ENCODE measurements at places on chromosomes 2 and 18. TPM values are rescaled to one million over a fixed set of nuclear protein-coding genes. Genes with fewer than 3 reads are reported as not detected.
A peak's percentile ranks its signal among the peaks of the same experiment; 100 is the strongest.

- H3K4me3 ChIP-seq = no peak overlapping the region
- DNase-seq = no peak
- no peak overlapping the region for H3K27ac ChIP-seq
- no peaks in the 10 kb centered on the region for H3K27me3 ChIP-seq
- H3K36me3 ChIP-seq = no peaks in the 10 kb centered on the region
- H3K4me1 ChIP-seq = no peaks in the 10 kb centered on the region
Measured at GRCh38 chr18:65811307-65811706, 60.5 kb downstream of the CDH7 start.

GRCh38 chr2:190318514-190318913 lies 1.1 kb downstream of the HIBCH start:
- peak overlapping the region; percentile 61 for H3K4me3 ChIP-seq
- H3K36me3 ChIP-seq = no peaks in the 10 kb centered on the region
- no peak for DNase-seq
- H3K27me3 ChIP-seq = no peaks in the 10 kb centered on the region
- H3K27ac ChIP-seq = peak overlapping the region; percentile 70
- H3K4me1 ChIP-seq = peaks cover 4% of the 10 kb centered on the region

DNA sequence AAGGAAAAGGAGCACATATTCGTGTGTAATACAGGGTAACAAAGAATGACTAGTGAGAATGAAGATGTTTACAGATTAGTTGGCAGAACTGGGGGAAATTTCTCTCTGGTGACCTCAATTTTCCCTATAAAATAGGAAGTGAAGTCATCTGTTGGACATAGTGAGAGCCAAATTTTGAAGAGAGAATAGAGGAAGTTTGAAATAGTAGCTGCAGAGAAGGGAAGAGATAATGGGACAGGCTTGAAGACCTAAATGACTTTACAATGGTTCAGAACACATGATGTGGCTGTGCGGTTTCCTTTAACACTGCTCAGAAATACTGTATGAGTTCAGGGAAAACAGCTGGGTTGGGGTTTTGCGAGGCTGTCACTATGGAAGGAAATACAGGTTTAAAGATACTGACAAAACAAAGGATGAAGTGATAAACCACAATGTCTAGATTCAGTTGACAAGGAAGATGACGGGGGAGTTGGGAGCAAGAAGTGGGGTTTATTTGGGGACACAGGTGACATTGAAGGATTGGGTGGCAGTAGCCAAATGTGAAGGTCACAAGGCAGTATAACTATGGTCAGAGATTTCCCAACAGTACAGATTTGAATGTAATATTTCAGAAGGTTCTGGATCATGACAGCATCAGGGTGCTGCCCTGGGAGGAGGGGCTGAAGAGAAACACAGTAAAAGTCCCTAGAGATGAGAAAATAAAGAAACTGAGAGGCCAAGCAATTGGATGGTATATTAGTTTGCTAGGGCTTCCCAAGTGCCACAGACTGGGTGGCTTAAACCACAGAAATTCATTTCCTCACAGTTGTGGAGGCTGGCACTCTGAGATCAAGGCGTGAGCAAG lies 82.6 kb upstream of the TANK start:
- H3K27me3 ChIP-seq = no peaks in the 10 kb centered on the region
- H3K36me3 ChIP-seq = no peaks in the 10 kb centered on the region
- no peaks in the 10 kb centered on the region for H3K4me1 ChIP-seq
- DNase-seq = no peak

Gene ALLC
- not detected for total RNA-seq

GRCh38 chr2:234425639-234426603 lies 71.0 kb downstream of the ARL4C start:
- no peak overlapping the region for H3K27ac ChIP-seq
- H3K4me1 ChIP-seq = peaks cover 17% of the 10 kb centered on the region
- no peaks in the 10 kb centered on the region for H3K27me3 ChIP-seq
- no peaks in the 10 kb centered on the region for H3K36me3 ChIP-seq
- no peak for DNase-seq
- H3K4me3 ChIP-seq = no peak overlapping the region

GRCh38 chr2:142834021-142834420 lies 43.4 kb upstream of the KYNU start:
- H3K27me3 ChIP-seq = no peaks in the 10 kb centered on the region
- H3K27ac ChIP-seq = no peak overlapping the region
- DNase-seq = peak; percentile 57
- no peaks in the 10 kb centered on the region for H3K36me3 ChIP-seq
- no peak overlapping the region for H3K4me3 ChIP-seq

GRCh38 chr2:14642499-14642898 lies 10.0 kb downstream of the LRATD1 start:
- peaks cover 43% of the 10 kb centered on the region for H3K27me3 ChIP-seq
- no peak overlapping the region for H3K4me3 ChIP-seq
- no peaks in the 10 kb centered on the region for H3K36me3 ChIP-seq
- no peak overlapping the region for H3K27ac ChIP-seq

- peak overlapping the region; percentile 63 for H3K27ac ChIP-seq
- DNase-seq = peak; percentile 92
- H3K27me3 ChIP-seq = no peaks in the 10 kb centered on the region
- H3K4me3 ChIP-seq = no peak overlapping the region
- H3K4me1 ChIP-seq = peaks cover 31% of the 10 kb centered on the region
Measured at GRCh38 chr2:29010946-29011345, 29.8 kb downstream of the TOGARAM2 start.

DNA sequence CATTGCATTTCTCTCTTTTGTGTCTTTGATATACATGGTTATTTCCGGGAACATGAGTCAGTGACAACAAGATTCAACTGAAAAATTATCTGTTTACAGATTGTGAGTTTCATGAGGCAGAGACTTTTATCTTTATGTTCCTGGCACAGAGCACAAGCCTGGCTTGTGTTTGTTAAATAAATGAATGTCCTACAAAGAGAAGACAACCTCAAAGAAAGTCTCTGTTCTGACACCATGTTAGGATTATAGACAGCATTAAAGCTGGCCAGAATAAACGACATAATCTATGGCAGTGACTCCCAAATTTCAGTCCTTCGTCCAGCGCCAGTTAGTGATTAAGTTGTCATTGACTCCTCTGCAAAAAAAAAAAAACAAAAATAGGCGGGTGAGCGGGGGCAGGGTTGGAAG lies 97.4 kb upstream of the DNAJC10 start:
- H3K36me3 ChIP-seq = no peaks in the 10 kb centered on the region
- no peak overlapping the region for H3K4me3 ChIP-seq
- DNase-seq = no peak

GRCh38 chr2:9739531-9739964 lies 103.7 kb upstream of the TAF1B start:
- H3K4me1 ChIP-seq = peaks cover under 1% of the 10 kb centered on the region
- no peak overlapping the region for H3K27ac ChIP-seq
- DNase-seq = peak; percentile 60
- H3K27me3 ChIP-seq = no peaks in the 10 kb centered on the region

DNA sequence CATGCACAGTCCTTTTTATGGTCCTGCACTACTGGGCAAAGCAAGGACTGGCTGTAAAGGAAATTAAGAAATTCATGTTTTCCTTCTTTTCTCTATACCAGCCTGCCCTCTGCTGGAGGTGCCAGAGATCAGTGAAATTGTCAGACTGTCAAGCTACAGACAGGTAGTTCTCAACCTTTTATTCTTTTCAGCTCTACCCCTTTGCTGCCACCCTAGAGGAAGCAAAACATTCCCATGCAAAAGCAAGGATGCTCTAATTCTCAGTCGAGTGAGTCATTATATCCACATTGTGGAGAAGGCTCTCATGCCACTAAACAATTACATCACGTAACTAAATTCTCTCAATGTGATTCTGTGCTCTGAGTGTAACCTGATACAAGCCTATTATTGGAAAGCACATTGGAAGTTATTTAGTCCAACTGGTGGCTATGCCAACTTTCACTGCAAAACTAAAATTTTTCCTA lies 25.0 kb upstream of the RAPGEF4 start:
- DNase-seq = peak; percentile 50
- H3K27me3 ChIP-seq = no peaks in the 10 kb centered on the region
- H3K4me3 ChIP-seq = no peak overlapping the region

GRCh38 chr2:128250229-128251025 lies 68.2 kb downstream of the HS6ST1 start:
- H3K27me3 ChIP-seq = no peaks in the 10 kb centered on the region
- no peak overlapping the region for H3K27ac ChIP-seq
- no peaks in the 10 kb centered on the region for H3K4me1 ChIP-seq
- DNase-seq = no peak
- H3K36me3 ChIP-seq = no peaks in the 10 kb centered on the region

DNA sequence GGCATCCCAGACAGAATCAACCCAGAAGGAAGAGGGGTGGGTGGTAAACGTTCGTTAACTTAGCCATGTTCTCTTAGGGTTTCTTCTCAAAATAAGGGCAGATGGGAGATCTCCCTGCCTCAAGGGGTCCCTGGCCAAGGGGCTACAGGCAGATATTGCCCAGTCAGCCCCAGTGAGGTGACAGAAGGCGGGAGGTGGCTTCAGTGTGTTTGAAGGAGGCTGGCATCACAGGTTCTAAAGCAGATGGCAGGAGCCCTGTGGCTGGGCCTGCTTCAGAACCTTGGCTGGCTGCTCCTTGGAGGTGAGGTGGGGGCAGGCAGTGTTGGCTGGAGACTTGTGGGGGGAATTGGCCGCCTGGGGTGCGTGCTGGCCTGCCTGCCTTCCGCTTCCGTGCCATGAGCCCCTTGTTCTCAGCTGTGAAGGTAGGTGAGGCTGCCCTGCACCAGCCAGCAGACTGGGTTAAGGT lies 23.5 kb downstream of the HPCAL1 start:
- no peaks in the 10 kb centered on the region for H3K27me3 ChIP-seq
- H3K36me3 ChIP-seq = no peaks in the 10 kb centered on the region
- no peak overlapping the region for H3K27ac ChIP-seq
- H3K4me3 ChIP-seq = no peak overlapping the region
- no peak for DNase-seq

GRCh38 chr2:46383113-46383395 lies 85.8 kb downstream of the EPAS1 start:
- no peak overlapping the region for H3K27ac ChIP-seq
- H3K36me3 ChIP-seq = no peaks in the 10 kb centered on the region
- H3K4me1 ChIP-seq = peaks cover 3% of the 10 kb centered on the region
- DNase-seq = no peak
- no peak overlapping the region for H3K4me3 ChIP-seq

DNA sequence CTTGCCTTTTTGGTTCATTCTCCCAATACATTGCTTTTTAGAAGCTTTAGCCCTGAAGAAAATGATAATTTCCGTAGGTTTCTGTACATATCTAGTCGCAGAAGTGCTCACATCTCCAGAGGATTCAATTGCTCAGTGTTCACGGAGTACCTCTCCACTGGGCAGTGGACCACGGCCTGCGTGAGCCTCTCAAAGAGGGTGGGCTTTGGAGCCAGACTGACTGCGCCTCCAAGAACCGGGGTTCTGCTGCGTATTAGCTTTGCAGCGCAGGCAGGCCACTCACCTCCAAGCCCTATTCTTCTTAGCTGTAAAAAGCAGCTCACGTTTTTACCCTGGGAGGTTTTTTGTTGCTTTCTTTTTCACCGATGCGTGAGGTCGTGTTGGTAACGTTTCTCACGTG lies 35.4 kb downstream of the NTSR2 start:
- peaks cover 61% of the 10 kb centered on the region for H3K36me3 ChIP-seq
- H3K27me3 ChIP-seq = no peaks in the 10 kb centered on the region
- H3K27ac ChIP-seq = no peak overlapping the region
- no peaks in the 10 kb centered on the region for H3K4me1 ChIP-seq

Gene DSG1
- total RNA-seq = not detected

Gene CLEC4F
- total RNA-seq = not detected

Gene ANKRD62
- not detected for total RNA-seq

GRCh38 chr2:72932045-72932740 lies 14.9 kb downstream of the EMX1 start:
- H3K27me3 ChIP-seq = peaks cover 100% of the 10 kb centered on the region
- no peaks in the 10 kb centered on the region for H3K36me3 ChIP-seq
- no peak overlapping the region for H3K27ac ChIP-seq
- no peak overlapping the region for H3K4me3 ChIP-seq
- no peaks in the 10 kb centered on the region for H3K4me1 ChIP-seq
- no peak for DNase-seq

DNA sequence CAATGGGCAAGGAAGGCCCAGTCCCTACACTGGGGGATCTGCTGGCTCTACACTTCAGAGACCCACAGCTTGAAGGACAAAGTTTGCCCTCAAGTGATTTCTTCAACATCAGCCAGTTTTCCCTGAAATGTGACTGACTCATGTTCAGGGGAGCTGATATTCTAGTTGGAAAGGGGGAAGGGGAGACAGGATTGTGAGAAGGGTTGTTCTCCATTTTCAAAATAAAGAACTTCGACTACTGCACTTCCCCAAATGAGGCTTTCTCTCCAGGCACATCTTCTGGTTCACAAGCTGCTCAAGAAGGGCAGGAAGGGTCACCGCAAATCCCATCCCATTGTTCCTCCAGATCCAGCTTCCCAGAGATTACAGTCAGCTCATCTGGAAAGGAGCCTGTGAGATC lies 117.6 kb downstream of the BCL2L11 start:
- H3K36me3 ChIP-seq = no peaks in the 10 kb centered on the region
- no peak for DNase-seq
- H3K4me1 ChIP-seq = no peaks in the 10 kb centered on the region
- H3K27me3 ChIP-seq = no peaks in the 10 kb centered on the region
- no peak overlapping the region for H3K27ac ChIP-seq

Gene GALNT5
- total RNA-seq = 2.4 TPM

GRCh38 chr2:57549642-57550102 lies 496.9 kb upstream of the VRK2 start:
- DNase-seq = peak; percentile 53
- no peaks in the 10 kb centered on the region for H3K27me3 ChIP-seq
- peaks cover 7% of the 10 kb centered on the region for H3K4me1 ChIP-seq
- H3K36me3 ChIP-seq = no peaks in the 10 kb centered on the region
- no peak overlapping the region for H3K27ac ChIP-seq

- H3K27ac ChIP-seq = no peak overlapping the region
- no peaks in the 10 kb centered on the region for H3K36me3 ChIP-seq
- no peaks in the 10 kb centered on the region for H3K27me3 ChIP-seq
- H3K4me1 ChIP-seq = no peaks in the 10 kb centered on the region
- DNase-seq = no peak
- H3K4me3 ChIP-seq = no peak overlapping the region
Measured at GRCh38 chr2:126748929-126749518, 93.1 kb downstream of the GYPC start.

- no peaks in the 10 kb centered on the region for H3K27me3 ChIP-seq
- no peaks in the 10 kb centered on the region for H3K4me1 ChIP-seq
- no peak overlapping the region for H3K4me3 ChIP-seq
Measured at GRCh38 chr2:142980246-142981068, 103.0 kb downstream of the KYNU start.

GRCh38 chr2:202215179-202215578 lies 23.2 kb downstream of the SUMO1 start:
- no peak overlapping the region for H3K4me3 ChIP-seq
- H3K27me3 ChIP-seq = no peaks in the 10 kb centered on the region
- peak; percentile 5 for DNase-seq
- no peaks in the 10 kb centered on the region for H3K4me1 ChIP-seq

GRCh38 chr2:157777427-157777826 lies 98.7 kb downstream of the ACVR1 start:
- no peaks in the 10 kb centered on the region for H3K27me3 ChIP-seq
- no peak overlapping the region for H3K27ac ChIP-seq
- peaks cover 7% of the 10 kb centered on the region for H3K36me3 ChIP-seq
- DNase-seq = peak; percentile 74
- H3K4me3 ChIP-seq = no peak overlapping the region
- peaks cover 12% of the 10 kb centered on the region for H3K4me1 ChIP-seq

GRCh38 chr2:216677439-216678097 lies 17.8 kb downstream of the IGFBP5 start:
- H3K36me3 ChIP-seq = peaks cover 4% of the 10 kb centered on the region
- H3K27me3 ChIP-seq = no peaks in the 10 kb centered on the region
- DNase-seq = no peak
- H3K27ac ChIP-seq = no peak overlapping the region
- H3K4me1 ChIP-seq = peaks cover 30% of the 10 kb centered on the region
